ENCODE measurements at places on chromosomes 2 and 18. TPM values are rescaled to one million over a fixed set of nuclear protein-coding genes. Genes with fewer than 3 reads are reported as not detected.

GRCh38 chr2:29074411-29074810 is at the start of gene PCARE:
TSS of gene PCARE (minus strand) at chr2:29074523. CDS start at chr2:29074261, 262 bp downstream.
- DNase-seq: no peak

- peak; percentile 49 for DNase-seq
Observed at GRCh38 chr18:32373995-32374394, 96.7 kb downstream of the GAREM1 start.

GRCh38 chr18:62571648-62572047 is 48.8 kb downstream of the ZCCHC2 start:
- no peak for DNase-seq

DNA sequence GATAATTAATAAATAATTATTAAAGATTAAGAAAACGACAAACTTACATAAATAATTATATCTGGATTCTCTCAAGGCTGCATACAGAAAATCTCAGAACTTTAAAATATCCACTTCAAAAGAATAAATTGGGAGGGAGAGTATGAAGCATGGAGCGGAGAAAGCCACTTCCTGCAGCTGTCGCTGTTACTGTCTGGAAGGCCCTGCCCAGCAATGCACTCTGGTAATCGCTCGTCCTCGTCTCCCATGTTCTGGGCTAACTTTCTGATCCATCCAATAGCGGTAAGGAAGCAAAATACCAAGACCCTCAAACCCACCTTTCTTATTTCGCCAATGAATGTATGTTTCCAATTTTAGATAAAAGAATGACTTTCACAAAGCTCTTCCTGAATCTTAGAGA is 26.7 kb downstream of the CYRIA start:
- no peak for DNase-seq

DNA sequence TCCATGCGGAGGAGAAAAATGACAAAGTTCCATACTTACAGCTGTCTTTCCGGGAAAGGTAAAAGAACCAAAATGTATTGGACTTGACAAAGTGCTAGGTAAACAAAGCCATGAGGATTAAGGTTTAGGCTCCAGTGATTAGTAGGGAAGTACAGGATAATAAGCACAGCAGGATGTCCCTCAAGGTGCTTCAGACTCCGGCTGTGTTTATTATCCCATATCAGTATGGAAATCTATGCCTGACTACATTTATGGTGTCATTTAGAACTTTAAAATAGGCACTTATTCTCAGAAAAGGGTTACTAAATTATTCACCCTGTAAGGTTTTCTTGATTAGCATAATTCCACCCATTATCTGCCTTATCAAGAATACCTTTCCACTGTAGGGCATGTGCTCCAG is 136.3 kb upstream of the CCDC68 start:
- DNase-seq: no peak

Gene SH2D6
- polyA plus RNA-seq: 0.68 TPM

- no peak for DNase-seq
Observed at GRCh38 chr2:189515264-189515663, 65.3 kb downstream of the SLC40A1 start.

DNA sequence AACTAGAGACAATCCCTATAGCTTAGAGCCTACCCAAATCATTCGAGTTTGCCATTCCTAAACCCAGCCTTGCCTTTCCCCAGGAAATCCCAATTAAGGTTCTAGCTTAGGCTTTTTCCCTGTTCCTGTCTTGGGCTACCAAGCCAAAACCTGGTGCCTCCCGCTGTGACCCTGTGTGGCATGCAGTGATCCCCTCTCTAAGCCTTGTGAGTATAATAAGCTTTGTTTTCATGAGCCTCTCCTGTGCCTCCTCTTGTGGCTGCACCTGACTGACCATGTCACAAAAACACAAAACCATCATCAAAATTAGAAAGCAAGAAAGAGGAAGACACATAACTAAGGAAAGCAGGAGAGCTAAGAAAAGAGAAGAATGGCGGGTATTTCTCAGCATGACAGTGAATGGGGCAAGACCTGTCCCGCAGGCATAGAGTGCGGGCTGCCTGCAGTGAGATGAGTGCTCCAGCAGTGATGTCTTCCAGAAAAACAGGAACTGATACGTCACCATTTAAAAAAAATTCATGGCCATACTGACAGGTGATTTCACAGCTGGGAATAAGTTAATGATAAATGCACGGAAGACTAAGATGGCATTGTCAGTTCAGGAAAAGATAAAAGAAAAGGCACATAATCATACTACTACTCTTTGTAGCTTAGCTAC is 9.2 kb upstream of the PAIP2B start:
- no peak for DNase-seq

GRCh38 chr2:128493880-128494279 is 175.2 kb upstream of the HS6ST1 start:
- DNase-seq: no peak

DNA sequence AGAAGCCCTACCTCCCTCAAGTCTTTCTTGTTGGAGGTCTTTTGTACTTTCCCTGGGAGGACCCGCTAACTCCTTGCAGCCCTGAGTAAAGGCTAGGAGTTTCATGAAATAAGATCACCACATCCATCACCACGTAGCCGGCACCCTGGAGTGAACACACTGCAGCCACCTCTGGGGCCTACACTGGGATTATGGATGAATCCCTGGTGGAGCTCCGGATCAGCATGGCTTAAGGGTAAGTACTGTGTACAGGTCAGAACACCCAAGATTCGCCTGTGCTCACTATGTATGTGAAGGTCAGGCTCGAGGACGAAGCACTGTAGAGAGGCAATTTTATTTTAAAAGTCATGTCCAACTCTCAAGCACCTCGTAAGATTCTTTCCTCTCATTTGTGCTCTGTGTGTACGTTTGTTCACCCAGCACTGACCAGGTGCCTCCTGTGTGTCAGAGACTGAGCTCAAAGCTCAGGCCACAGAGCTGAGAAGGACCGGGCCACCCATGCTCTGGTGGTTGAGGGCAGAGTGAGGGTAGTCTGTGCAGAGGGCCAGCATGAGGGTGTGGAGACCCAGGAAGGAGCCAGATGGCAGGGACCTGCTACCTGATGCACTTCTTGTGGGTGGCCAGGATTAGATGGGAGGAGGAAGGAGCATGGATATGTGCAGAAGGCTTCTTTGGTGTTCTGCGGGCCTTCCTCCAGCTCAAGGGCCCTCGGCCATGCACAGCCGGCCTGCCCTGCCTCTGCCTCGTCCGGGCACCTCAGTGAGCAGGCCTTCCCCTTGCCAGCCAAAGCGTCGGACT is 66.7 kb upstream of the TFCP2L1 start:
- DNase-seq: no peak

- no peak for DNase-seq
Observed at GRCh38 chr2:231707625-231707926, 749 bp upstream of the PTMA start.

DNA sequence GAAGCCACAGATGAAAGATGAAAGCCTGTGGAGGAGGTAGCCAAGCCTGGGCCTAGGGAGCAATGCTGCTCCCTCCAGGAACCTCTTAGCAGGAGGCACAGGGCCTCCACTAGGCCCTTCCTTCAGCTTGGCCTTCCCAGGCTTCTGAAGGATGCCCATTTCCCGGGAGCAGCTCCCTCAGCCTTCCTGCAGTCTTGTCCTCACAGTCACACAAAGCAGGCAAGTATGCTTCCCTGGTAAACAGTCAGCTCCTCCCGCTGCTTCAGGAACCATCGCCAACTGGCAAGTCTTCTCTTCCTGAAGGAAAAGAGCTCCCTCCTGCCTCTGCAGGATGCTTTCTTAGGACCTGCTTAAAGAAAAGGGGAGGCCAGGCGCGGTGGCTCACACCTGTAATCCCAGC is 53.2 kb downstream of the SMAD7 start:
- no peak for DNase-seq

DNA sequence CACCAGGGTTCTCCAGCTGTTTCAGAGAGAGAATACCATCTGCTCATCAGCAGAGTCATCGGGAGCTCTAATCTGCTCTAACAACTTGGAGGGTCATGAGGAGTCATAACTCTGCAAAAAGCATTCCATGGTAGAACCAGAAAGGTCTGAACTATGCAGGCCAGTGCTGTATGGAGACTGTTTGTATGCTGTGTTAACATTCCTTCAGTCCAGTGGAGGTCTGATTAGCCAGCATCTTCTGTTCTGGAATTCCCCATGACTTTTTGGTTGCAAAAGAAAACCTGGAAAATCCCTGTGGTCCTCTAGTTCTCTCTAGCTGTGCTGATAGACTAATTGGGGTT is 9.4 kb upstream of the ITGB6 start:
- DNase-seq: no peak

DNA sequence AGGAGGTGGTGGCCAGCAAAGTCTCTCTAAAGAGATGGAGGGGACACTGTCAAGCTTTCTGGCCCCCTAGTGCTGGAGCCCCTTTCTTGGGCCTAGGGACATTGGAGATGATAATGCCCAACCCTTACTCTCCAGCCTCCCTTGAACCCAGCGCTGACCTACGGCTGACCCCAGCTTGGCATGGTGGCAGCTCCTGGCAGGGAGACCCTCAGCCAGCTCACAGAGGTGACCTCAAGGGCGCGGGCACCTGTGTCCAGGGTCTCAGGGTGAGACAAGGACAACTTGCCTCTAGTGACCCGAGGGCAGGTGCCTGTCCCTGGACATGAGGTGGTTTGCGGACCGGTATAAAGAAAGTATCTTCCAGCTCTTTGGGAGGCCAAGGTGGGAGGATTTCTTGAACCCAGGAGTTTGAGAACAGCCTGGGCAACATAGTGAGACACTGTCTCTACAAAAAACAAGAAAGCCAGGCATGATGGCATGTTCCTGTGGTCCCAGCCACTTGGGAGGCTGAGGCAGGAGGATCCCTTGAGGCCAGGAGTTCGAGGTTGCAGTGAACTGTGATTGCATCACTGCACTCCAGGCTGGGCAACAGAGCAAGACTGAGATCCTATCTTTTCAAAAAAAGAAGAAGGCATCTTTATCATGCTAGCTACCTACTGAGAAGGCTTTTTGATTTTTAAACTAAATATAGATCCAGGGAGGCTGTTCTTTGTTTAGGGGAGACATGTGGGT is 3.3 kb upstream of the PER2 start:
- DNase-seq: no peak

Gene TMEM178A
- polyA plus RNA-seq: 84.4 TPM

GRCh38 chr2:17133052-17133671 is 385.1 kb downstream of the RAD51AP2 start:
- no peak for DNase-seq

DNA sequence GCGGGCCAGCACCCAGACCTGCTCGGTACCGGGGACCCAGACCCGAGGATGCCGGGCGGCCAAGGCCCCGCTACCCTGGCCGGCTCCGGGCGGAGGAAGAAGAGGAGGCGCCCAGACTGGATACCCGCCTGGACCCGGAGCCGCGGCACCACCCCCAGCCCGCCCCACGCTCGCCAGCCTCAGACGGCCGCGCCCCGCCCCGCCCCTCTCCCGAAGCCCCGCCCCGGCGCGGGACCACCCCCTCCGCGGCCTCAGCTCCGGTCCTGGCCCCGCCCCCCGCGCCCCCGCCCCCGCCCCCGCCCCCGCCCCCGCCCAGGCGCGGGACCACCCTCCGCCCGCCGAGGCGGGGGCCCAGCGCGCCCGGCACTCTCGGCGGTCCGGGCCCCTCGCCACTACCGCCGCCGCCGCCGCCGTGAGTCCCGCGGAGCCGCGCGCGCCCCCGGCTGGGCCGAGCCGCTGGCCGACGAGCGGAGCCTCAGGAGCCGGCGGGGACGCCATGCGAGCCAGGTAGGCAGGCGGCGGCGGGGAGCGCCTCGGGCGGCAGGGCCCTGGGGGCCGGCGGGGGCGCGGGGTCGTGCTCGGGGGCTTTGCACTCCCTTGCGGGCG is at the start of gene SH3BP4:
Gene SH3BP4 (plus strand): TSS at position 354 of the 606 bp plus-strand sequence. CDS start 82,986 bp downstream, outside the sequence.
- DNase-seq: no peak

GRCh38 chr18:36354989-36355388 is 57.5 kb downstream of the FHOD3 start:
- no peak for DNase-seq

- DNase-seq: no peak
Observed at GRCh38 chr2:65549257-65549627, 116.8 kb upstream of the SPRED2 start.

DNA sequence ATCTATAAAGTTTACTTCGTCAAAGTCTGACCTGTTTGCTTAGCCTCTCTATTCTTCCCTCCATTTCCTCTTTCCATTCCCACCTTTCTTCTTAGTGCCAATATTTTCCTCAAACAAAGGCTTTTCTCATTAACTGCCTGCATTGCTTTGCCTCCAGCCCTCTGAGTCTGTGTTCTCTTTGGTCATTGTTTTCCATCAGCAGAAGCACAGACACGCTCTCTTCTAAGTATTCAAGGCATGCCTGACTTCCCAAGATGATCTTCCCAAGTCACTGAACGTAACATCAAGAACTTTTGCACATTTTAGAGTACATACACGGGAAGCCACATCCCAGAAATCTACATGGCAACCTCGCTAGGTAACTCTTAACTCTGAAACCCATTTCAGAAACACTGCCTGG is 32.6 kb upstream of the ANXA4 start:
- no peak for DNase-seq

DNA sequence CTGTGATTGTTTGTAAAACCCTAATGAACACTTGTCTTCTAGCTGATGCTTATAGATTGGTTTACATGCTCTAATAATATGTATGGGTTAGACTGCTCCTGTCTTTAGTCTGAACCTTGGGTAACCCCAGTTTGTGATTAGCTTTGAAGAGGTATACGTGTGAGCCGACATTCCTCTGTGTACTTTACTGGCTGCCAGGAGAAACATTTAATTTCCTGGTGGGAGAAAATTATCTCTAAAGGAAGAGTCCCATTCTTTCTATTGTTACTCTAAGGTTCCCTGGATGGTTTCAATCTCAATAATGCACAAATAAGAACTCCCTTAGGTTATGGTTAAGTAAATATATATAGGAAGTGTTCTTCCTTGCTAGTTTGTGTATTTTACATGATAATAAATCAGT is 143.6 kb upstream of the ZSWIM2 start:
- DNase-seq: no peak

DNA sequence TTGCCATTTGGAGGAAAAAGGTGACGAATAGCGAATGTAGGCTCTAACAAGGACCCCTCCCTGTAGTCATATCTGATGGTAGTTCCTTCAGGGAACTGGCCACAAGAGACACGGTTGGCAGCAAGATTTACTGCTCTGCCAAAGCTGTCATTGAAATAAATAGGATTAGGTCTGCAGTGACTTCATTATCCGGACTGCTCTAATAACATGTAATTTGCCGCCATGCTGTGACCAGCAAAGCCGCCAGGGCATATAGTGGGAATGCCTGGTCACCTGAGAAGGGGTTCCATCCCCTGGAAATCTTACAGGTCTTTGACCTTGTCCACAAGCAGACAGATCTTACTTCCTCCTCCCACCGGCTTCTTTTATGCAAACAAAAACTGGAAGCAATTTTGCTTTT is 59.4 kb upstream of the LAPTM4A start:
- DNase-seq: no peak

Gene IL1R1
- polyA plus RNA-seq: 21.2 TPM

- no peak for DNase-seq
Observed at GRCh38 chr2:33317369-33318007, 159.0 kb upstream of the RASGRP3 start.

Gene METAP1D
- 16.9 TPM for polyA plus RNA-seq

GRCh38 chr2:28394997-28395333 is 2.3 kb downstream of the FOSL2 start:
- DNase-seq: no peak

DNA sequence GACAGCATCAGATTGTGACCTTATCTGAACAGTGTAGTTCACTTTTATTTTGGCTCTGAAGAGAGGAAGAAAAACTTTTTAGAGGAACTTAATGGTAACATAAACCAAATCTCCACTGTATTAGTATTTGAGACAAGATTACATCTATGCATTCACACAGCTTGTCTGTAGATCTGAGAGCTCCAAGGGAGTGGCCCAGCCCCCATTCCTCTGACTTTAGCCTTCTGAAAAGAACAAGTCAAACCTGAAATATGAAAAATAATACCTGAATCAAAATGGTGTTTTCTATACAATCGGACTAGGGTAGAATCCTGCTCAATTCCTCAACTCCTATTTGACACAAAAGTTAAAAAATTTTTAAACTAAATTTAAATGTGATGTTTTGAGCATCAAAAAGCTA is 23.1 kb downstream of the STARD7 start:
- no peak for DNase-seq

Gene DNAJC10
- polyA plus RNA-seq: 147 TPM

Data from left renal pelvis (tissue), 4 donors.